Activated CD4-positive, alpha-beta T cell treated with anti-CD3 and anti-CD28 coated beads, Interleukin-2, amount 10 ng/mL, durations not matched to agents 7 days and 5 days (primary cell): ENCODE measurements at places on chromosomes 7 and 10. TPM values are rescaled to one million over a fixed set of nuclear protein-coding genes. Genes with fewer than 3 reads are reported as not detected.

DNA sequence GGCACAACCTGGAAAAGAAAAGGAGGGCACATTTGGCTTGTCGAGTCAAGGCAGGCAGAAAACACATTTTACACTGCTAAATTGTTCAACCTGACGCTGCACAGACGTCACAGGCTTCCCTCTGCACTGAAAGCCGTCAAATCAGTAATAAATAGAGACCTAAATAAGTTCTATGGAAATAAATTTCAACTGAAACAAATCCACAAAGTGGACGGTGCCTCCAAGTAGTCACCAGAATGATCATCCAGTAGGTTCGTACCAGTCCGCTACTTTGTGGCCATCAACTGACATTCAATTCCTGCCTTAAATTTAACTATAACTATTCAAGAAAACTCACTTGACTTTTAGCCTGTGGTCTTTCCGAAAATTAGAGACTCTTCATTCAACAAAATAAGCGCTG, 49.0 kb downstream of the NPVF start:
- no peak for DNase-seq

GRCh38 chr7:123999703-124000102, 33.2 kb downstream of the TMEM229A start:
- DNase-seq = no peak

DNA sequence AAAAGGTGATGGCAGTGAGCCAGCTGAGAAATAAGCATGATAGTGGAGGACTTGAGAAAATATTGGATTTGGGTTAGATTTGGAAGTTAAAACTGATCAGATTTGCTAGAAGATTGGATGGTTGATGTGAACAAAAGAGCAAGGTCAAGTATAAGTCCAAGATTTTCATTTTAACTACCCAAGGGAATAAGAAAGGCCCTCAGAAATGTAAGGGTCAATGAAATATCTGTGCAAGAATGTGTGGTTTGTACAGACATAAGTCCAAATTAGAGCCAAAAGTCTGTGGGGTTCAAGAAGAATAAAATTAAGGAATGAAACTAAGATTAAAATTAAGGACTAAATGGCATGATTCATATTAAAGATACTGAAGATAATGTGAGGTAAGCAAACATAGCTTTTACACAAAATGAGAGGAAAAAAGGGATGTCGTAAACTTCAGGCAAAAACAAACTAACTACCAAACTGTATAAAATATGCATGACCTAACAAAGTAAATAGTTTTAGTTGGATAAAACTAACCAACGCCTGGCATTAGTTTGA, 78.4 kb upstream of the CACNA2D1 start:
- DNase-seq = no peak

DNA sequence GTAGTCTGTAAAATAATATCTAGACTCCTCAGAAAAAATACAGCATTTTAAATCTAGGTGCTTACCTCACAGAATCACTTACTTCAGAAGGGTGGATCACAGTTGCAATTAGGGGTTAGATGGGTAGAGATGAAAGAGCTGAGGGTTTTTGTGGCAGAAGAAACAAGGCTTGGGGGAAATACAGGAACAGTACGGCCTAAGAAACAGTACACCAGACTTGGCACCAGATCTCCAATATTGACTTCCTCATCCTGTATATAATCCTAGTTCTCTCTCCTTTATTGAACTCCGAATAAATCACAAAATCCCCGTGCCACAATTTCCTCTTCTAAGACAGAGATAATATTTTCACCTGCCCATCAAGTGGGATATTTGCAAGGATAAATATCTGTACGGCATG, 14.3 kb downstream of the CEP41 start:
- DNase-seq = no peak

Gene MYOZ1
- total RNA-seq = not detected

Gene RAB18
- 62.5 TPM for total RNA-seq
